ENCODE measurements at places on chromosomes 6 and 20.

GRCh38 chr6:52253494-52253893, 9.2 kb upstream of the IL17F start:
- DNase-seq: peak; percentile 30

GRCh38 chr6:129672881-129673631, 36.9 kb downstream of the ARHGAP18 start:
- peak; percentile 77 for DNase-seq

- no peak for DNase-seq
These were observed 326.2 kb upstream of the SPTLC3 start for GRCh38 chr20:12682613-12683012.

DNA sequence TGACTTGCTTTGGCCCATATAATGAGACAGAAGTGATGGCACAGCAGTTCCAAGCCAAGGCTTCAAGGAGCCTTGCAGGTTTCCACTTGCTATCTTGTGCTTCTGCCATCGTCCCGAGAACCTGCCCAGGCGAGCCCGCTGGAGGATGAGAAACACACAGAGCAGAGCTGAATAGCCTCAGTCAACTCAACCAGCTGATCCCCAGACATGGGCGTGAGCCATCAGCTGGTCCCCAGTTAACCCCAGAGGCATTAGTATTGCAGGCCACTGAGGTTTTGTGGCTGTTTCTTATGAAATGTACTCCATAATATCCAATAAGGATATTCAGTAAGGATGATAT, 81.7 kb upstream of the SHLD1 start:
- DNase-seq: no peak

- no peak for DNase-seq
These were observed 13.6 kb downstream of the PKIG start for GRCh38 chr20:44596010-44596409.

DNA sequence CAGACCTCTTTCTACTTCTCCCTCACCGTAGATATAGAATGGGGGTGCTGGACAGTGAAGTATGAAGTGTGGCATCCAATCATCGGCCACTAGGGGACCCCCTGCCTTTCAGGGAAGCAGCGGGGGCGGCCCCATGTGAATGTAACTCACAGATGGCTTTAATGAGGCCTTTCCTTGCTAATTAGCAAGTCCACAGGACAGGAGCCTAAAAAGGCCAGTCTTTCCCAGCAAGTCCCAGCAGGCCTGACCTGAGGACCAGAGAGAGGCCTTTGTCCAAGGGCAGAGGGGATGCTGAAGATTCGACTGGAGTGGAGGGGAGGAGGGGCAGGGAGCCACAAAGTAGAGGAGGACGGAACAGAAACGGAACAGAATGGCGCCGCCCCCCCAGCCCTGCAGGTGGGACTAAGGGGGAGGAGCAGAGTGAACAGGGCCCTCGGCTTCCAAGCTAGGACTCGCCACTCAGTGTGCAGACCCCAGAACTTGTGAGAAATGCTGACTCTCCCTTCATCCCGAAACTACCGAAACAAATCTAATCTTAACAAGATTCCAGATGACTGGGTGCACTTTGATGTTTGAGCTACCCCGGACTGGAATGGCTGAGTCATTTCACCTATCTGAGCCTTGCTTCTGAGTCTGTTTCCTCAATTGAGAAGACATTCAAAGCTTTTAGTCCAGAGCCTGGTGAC, 5.8 kb downstream of the C6orf132 start:
- DNase-seq: peak; percentile 70

- DNase-seq: no peak
These were observed 336.8 kb downstream of the FARS2 start for GRCh38 chr6:5598123-5598522.

- peak; percentile 16 for DNase-seq
These were observed 85.4 kb downstream of the CHMP4B start for GRCh38 chr20:33896509-33896908.

DNA sequence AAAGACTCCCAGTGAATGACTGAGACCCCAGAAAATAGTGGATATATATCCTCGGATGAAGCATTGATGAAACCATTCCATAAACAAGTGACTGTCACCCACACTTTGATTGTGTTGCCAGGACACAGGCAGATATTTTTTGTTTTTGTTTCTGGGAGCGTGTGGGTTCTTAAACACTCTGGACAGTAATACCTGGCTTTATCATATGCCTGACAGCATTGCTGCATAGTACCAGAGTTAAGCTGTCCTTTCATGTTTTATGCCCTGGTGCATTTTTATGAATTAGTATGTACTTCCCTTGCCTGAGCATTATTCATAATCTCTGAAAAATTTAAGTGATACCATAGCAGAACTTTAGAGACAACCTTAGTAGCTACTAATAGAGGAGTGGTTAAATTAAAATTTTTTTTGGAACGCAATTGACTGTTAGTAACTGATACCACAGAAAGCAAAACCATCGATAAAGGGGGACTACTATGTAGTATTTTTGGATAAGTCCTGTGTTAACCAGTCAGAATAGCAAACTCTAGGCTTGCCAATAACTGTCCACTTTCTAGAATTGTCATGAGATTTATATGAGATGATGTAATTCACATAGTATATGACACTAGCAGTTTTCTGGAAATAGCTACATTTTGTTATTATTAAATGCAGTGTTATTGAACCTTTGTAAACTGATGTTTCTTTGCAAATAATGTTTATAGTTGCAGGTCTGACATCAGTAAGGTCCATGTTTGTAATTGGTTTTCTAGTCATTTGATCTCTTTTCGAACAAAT, 30.4 kb downstream of the SENP6 start:
- no peak for DNase-seq

DNA sequence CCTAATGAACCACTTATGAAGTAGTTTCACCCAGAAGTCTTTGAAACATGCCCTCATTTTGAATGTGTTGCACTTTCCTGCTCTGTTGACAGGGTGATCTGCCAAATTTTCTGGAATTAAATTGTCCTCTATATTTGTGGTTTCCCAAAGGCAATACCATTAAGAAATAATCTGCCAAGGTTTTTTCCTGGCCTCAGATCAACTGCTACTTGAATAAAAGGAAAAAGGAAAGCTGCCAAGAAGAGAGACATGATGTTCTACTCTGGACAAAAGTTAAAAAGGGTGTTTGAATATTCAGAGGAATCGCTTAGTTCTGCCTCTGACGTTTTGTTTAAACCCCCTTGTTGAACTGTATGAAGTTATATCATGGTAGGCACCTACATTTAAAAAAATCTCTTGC, 37.4 kb upstream of the ARMH2 start:
- DNase-seq: peak; percentile 25

DNA sequence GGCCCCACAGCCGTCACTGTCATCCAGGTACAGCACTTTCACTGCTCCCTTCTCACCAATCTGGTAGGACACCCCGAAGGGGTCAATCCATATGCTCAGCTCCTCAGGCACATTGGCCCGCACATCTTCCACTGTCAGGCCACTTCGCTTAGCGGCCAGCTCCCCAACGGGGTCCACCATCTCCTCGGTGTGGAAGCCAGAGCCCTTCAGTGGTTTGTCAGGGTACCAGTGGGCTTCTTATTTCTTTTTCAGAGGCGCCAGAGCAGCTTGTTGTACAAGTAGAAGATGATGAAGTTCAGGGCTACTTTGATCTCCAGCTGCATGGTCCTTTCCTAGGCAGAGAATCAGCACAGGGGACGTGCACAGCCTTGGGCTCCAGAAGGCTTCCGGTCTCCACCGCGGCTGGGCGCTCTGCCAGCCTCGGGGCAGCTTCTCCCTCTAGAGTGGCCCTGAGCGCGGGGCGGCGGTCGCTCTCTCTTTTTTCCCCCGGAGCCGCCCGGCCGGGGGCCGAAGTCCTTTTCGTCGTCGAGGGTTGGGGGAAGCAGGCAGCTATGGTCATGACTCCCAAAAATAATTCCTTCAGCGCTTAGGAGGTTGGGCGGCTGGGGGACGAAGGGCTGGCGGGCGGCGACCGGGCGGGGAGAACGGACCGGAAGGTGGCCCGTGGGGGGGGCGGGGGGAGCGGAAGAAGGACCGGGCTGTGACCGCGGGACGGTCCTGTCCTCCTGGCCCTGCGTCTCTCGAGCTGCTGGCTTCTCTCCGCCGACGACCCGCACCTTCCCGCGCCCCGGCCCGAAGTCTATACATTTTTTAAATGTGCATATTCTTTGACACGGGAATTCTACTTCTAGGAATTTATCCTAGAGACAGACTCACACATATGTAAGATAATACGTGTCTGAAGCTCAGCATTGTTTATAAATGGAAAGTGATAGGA, 6.5 kb upstream of the ZSCAN9 start:
- DNase-seq: peak; percentile 55

DNA sequence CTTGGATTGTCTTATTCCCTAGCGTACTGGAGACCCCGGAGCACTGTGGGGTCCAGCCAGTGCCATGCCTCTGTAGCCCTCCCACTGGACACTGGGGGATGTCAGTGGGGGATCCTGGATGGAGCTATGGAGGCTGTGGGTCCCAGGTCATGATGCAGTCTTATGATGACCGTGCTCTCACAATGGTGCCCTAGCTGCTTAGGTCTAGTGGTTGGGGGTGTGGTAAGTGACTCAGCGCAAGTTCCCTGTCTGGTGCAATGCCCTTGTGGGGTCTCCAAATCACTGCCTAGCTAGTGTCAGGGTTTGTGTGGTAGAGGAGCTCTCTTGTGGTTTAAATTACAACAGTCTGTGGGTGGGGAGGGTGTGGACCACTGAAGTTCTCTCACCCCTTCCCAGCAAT, 135.4 kb downstream of the CDC5L start:
- no peak for DNase-seq

DNA sequence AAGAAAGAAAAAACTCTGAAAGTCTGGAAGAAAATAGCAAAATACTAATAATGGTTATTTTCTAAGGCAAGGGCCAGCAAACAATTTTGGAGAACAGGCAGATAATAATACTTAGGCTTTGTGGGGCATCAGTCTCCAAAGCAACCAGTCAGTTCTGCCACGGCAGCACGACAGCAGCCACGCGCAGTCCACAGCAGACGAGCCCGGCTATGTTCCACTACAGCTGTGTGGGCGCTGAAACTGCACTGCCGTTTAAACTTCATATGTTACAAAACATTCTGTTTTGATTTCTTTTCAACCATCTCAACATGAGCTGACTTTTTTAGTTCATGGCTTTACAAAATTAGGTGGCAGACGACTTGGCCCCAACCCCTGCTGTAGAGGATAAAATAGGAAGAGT, 29.9 kb downstream of the MRS2 start:
- no peak for DNase-seq

GRCh38 chr6:6592826-6593475, 4.4 kb downstream of the LY86 start:
- no peak for DNase-seq

DNA sequence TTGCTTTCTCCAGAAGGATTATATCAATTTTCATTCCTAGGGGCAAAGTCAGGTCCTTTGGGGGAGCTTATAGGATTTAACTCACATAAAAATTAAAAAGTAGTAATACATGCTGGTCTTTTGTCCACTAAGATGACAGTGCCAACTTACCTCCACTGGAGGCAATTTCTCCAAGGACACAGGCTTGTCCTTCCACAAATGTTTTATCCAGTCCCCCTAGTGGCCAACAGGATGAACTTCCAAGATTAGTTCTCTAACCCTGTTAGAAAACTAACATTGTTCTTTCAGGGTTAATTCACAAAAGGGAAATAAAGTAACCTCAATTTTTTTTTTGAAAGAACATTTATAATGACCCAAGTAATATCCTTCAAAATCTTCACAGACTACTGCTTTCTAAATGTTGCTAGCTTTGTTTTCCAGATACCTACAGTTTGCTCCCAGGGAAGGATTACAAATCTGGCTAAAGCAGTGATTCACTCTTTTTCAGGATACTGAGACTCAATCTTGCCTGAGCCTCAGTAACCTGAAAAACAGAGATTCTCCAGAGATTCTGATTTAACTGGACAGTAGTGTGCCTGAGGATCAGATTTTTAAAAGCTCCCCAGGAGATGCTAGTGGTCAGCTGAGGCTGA, 31.7 kb upstream of the UBR2 start:
- DNase-seq: peak; percentile 74

DNA sequence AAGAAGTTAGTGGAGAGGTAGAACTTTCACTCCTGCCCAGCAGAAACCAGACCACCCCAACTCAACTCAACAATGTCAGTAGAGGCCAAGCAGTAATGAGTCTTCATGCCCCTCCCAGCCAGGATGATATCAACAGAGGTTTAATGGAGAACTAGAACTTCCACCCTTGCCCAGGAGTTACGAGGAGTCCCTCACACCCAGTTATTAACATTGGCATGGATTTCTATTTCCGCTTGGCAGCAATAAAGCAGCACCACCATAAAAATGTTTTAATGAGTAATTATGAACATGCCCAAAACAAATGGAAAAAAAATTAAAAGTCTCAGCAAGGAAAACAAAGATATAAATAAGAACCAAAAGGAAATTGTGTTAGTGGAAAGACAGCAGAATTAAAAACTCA, 40.7 kb upstream of the ID4 start:
- DNase-seq: no peak

DNA sequence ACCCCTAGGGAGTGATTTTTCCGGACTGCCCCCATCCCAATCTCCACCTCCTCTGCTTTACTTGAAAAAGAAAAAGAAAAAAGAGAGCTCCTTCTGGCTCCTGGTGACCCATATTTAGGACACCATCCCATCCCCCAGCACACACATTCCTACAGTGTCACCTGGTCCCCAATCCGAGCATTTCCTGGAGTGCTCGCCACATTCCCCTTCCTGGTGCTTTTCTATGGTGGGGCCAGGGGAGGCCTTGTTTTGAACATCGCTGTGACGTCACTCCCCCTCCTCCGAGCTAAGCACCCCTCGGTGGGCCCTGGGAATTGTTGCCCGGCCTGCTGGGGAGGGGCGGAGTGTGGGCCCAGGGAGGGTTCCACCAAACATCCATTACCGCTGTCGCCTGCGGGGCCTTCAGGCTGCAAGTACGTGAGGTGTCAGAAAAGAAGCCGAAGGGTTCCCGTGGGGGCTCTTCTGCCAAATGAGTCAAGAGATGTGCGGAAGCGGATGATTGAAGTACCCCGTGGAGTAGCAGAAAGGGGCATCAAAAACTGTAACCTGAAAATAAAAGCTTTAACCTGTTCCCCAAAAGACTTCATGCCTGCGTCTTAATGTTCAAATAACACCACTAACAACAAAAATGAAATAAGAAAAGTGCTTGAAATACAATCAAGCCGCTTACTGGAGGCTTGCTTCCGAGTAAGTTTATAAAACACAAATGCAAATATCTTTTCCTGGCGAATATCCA, 2.8 kb upstream of the FOXC1 start:
- DNase-seq: no peak

- no peak for DNase-seq
These were observed 54.8 kb upstream of the POU3F2 start for GRCh38 chr6:98779618-98780017.

DNA sequence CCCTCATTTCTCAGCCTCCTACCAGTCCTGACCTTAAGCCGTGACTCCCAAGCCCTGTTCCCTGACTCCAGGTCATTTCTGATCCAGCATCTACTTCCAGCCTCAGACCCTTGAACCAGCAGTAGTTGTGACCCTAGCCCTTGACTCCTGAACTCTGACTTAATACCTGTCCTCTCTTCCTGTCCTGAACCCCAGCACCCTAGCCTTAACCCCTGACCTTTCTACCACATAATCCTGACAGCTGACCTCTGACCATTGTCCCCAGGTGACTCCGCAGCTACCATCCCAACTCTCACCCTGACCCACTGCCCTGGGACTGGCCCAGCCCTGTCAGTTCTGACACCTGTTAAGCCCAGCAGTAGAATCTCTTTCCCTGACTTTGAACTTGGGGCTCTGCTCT, 42.1 kb downstream of the MYH7B start:
- no peak for DNase-seq
